ENCODE measurements at places on chromosomes 5 and 9.
A peak's percentile ranks its signal among the peaks of the same experiment; 100 is the strongest.

DNA sequence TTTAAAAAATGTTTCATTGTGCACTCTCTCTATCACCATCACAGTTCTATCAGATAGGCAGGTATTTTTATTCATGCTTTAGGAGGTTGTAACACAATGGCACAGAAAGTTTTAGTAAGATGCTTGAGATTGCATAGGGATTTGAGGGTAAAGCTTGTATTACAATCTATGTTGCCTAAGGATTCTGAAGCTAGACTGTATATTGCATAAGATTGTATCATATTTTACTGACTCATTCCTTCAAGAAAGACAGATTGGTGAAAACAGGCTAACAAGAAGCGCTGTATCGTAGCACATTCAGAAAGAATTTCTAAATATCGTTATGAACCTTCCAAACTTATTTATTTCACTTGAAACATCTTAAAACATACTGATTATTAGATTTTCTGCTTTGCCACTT lies 577.7 kb downstream of the EBF1 start:
- DNase-seq, result peak; percentile 9

DNA sequence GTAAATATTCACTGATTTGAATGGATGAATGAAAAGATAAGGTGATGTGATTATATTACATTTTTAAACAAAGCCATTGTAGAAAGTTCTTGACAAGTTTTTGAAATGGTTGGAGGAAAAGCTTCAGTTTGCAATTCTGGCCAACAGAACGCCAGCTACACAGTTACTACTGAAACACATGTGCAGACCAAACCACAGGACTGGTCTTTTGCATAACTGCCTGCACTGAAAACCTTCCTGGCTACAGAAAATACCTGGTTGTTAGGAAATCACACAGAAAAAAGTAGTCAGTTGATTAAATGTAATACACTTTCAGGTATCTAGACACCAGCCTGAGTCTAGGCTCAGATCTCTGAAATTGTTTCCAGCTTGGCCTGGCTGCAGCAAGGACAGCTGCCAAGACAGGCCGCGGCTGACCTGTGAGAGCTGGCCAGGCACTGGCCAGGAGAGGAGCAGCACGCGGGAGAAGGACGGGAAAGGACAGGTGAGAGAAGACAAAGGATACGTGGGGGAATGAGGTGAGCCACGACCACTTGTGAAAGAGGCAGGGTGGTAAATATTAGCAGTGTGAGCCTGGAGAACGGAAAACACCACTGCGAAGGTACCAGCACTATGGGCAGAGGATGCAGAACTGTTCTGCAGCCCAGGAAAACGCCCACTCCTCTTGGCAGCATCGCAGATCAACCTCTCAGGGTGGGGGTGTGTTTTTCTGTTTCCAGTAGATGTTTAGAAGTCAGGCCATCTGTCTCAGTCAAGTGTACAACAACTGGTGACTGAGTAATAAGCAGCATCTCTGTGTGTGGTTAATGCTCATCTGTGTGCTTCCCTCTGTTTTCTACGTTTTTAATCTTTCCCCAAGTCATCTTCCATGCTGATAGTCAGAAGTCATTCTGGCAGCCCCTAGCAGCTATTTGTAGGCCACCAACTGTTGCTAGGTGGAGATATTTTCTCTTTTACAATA lies 137.4 kb downstream of the SCAMP1 start:
- DNase-seq, result no peak

DNA sequence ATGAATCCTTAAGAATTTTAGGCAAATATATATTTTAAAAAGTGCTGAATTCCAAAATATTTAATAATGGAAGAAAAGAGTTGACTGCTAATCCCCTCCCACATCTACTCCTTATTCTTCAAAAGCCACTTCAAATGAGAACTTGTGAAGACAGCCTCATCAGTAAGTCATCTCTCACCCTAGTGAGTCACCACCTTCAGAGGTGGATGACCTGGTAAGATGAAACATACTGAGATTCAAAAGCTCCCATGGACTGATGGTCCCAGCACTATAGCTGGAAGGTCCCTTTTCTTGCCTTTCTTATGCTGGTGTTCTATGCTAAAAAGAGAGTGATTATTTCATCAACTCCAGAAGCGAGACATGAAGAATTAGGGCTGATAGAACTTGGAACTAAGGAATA lies 37.8 kb upstream of the SPDL1 start:
- DNase-seq, result no peak

GRCh38 chr9:68844631-68845612 lies 139.9 kb downstream of the PIP5K1B start:
- DNase-seq, result peak; percentile 32

DNA sequence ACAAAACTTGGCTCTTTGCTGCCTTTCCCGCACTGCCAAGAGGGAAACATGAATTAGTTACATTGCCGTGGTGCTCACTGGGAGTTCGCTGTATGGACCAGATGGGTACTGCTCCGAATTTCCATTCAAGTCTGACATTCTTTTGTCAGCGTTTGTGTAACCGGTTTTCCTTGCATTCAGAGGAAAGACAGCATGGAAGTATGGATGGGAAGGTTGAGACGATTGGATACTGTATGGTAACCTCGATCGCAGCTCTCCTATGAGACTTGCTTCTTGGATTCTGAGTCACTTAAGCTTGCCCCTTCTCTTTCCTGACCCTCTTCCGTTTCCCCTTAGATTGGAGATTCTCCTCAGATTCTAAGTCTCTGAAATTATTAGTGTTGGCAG lies 625 bp upstream of the UBLCP1 start:
- DNase-seq, result no peak

DNA sequence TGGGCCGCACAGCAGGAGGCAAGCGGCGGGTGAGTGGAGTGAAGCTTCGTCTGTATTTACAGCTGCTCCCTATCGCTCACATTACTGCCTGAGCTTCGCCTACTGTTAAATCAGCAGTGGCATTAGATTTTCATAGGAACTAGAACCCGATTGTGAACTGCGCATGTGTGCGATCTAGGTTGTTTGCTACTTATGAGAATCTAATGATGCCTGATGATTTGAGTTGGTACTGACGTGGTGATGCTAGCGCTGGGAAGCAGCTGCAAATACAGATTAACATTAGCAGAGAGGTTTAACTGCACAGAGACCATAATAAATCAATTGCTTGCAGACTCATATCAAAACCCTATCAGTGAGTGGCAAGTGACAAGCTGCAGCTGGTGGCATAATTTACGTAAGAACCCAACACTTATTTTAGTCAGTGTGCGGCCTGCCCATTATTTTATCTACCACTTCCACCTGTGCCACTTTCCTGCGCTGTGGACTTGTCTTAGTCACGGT lies 133.4 kb upstream of the CDH9 start:
- DNase-seq, result peak; percentile 89

GRCh38 chr9:123893831-123894460 lies 36.0 kb downstream of the DENND1A start:
- no peak for DNase-seq

DNA sequence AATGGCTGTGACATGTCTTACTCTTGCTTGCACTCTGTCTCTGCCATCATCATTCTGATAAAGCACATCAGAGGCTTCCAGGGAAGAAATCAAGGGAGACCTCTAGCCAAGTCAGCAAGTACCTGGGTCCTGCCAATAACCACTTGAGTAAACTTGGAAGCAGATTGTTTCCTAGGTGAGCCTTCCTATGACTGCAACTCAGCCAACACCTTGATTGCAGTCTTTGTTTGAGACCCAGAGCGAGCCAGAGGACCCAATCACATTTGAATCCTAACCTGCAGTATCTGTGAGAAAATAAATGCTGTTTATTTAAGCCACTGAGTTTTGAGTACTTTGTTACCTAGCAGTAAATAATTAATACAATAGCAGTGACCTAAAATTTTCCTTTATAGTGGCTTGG lies 356.8 kb upstream of the CHD1 start:
- no peak for DNase-seq

GRCh38 chr5:152105085-152105484 lies 180.4 kb upstream of the GLRA1 start:
- DNase-seq, result no peak

DNA sequence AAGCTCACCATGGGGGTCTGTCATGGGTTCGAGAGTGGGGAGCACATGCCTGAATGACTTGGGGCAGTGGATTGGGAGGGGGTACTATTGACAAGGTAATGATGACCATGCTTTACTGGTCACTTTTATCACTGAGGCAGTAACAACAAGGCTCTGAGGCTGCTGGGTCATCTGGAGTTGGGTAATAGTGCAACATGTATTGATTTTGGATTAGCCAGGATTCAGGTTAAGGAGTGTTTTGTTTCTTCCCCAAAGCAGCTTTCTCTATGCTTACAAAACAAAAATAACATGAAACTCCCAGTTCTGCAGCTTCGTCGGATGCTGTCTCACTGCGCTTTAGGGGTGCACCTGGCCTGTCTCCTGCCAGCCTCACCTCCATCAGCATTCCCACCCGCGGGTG lies 155.3 kb downstream of the GADD45G start:
- DNase-seq, result no peak

GRCh38 chr9:33165263-33166151 lies 1.6 kb downstream of the B4GALT1 start:
- DNase-seq, result peak; percentile 91

DNA sequence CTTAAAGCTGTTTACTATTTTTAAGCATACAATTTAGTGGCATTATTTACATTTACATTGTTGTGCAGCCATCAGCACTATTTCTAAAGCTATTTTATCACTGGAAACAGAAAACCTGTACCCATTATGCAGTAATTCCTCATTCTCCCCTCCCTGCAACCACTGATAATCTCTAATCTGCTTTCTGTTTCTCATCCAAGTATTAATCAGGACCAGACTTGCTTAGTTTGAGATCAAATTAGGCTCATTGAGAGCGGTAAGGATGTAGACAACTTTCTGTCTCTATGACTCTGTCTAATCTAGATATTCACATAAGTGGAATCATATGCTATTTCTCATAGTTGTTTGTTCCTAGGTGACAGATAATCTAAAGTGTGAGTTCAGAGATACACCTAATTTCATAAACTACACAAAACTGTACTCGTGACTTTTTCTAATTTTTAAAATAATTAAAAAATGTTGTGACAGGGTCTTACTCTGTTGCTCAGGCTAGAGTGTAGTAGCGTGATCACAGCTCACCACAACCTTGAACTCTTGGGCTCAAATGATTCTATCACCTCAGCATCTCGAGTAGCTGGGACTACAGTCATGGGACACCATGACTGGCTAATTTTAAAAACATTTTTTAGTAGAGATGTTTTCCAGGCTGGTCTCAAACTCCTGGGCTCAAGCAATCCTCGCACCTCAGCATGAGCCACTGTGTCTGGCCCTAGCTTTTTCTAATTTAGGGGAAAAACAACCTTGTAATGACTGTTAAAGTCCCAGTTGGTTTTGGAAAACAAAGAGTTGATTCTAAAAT lies 37.6 kb downstream of the BDP1 start:
- no peak for DNase-seq

DNA sequence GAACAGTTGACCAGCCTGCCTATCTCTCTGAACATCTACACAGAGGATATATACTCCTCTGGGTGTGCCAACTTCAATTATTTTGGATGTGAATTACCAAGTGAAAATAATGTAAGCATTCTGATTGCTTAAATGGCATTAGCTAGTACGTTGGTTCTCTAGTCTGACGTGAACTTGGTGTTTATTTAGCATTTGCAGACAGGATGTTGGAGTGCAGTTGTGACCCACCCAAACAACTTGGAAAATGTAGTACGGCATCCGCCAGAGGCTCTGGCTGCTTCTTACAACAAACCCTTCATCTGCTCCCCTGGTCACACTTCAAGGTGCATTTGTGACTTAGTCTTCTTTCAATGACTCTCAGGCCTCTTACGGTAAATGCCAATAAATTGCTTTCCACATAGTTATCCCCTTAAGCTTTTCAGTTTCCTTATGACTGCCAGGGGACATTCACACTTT lies 616.6 kb downstream of the PDE4D start:
- no peak for DNase-seq

DNA sequence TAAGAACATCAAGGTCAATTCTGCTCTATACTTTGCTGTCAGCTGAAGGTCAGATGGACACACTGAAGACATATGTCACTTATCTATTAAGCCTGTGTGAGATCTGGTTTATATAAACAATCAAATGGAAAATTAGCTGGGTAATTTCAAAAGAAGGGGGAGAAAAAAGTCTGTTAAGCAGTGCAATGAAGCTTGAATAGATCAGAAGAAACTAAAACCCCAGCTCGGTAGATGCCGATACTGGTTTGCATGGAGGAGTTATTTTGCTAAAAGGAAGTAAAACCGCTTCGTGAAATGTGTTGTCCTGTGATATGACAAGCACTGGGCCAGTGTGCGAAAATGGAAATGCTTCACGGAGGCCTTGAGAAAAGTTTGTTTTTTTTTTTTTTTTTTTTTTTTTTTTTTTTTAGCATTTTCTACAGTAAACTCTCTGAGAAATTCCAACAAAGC lies 148.8 kb downstream of the MEF2C start:
- peak; percentile 95 for DNase-seq

DNA sequence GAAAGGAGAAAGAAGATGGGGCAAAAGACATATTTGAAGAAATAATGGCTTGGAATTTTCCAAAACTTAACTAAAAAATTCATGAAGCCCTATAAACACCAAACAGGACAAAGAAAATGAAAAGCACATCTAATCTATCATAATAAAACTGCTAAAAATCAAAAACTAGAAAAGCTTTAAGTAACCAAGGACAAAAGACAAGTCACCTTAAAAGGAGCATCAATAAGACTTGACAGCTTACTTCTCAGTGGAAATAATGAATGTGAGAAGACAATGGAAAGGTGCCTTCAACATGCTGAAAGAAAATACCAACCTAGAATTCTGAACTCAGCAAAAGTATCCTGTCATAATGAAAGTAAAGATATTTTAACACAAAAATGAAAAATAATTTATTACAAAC lies 27.0 kb downstream of the GTF3C4 start:
- peak; percentile 34 for DNase-seq

DNA sequence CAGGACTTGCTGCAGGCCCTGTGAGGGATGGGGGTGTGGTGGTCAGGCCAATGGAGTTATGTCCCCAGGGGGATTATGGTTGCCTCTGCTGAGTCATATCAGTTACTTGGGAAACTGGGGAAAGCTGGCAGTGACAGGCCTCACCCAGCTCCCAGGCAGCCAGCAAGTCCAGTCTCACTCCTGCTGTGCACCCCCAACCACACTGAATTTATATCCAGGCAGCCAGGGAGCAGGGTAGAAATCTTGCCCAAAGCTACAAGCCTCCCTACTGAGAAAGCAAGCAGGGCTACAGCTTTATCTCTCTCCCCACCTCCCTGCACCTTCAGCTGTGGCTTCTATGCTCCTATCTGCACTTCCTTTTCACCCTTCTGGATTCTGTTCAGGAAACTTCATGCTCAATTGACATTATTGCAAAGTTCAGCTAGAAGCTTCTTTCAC lies 2076.0 kb upstream of the CDH9 start:
- DNase-seq, result peak; percentile 53

DNA sequence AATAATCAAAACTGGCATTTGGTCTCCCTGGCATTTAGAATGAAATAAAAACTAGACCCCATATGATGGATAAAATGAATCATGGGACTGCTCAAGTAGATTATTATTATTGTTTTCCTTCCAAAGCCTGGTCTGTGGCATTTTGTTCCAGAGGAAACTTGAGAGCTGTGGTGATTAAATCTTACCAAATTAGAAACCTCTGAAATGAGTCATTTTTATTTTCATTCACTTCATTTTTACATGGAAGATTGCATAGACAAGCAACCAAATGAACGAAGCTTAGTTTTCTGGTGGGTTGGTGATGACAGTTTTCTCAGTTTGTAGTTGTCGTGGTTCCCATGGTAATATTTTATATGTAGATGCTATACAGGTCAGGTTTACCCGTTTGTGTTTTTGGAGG lies 23.4 kb downstream of the PAM start:
- DNase-seq, result peak; percentile 12
